ENCODE measurements at places on chromosomes 1 and 21.

DNA sequence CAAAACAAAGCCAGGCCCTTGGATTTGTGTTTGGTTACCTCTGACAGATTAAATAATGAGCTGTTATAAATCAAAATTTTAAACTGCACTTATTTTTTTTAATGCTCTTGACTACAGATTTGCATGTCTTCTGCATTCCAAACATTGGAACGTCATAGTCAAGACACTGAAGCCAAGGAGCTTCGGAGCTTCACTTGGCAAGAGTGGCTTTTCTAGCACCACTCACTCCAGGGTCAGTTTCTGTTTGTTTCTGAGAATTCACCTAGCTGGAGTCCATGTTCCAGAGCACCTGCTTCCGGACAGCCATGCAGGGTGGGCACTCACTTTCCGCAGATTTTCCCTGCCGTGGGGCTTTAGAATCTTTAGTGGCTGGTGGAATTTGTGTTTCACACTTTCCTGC, 202.9 kb downstream of the ZP4 start:
- no peak for DNase-seq

DNA sequence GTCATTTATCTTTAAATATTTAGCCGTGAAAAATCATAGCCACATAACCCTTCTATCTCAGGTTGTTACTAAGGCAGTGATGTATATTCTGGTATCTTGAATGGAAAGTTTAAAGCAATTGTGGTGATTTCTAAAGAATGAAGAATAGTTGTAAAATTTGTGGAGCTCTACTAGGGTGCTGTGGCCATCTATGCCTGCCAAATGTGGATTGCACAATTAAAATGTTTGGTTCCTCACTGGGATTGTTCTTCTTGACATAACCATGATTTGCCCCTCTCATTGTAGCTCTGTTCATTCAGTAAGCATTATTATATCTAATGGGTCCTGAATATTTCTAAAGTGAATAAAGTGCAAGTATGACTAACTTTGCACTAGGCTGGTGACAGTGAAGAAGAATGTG, 50.1 kb downstream of the AK4 start:
- DNase-seq = no peak

DNA sequence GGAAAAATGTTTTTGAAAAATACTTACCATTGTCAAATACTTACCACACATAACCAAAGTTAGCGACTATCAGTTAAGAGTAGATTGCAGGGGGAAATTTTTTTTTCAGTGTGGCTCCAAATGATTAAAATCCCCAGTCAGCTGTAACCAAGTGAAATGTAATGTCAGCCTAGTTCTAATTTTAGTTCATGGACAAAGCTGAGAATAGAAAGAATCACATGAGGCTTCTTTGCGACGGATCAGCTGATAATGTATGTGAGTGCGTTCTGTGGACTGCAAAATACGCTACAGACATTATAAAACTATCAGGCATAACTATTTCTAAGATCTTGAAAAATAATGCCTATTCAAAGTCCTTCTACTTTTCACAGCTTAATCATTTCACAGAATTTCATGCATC, at the start of gene LRRC39:
LRRC39 (minus strand) TSS at position 166 of the 400 bp plus-strand sequence. CDS start 9,740 bp downstream, outside the sequence.
- DNase-seq = no peak

DNA sequence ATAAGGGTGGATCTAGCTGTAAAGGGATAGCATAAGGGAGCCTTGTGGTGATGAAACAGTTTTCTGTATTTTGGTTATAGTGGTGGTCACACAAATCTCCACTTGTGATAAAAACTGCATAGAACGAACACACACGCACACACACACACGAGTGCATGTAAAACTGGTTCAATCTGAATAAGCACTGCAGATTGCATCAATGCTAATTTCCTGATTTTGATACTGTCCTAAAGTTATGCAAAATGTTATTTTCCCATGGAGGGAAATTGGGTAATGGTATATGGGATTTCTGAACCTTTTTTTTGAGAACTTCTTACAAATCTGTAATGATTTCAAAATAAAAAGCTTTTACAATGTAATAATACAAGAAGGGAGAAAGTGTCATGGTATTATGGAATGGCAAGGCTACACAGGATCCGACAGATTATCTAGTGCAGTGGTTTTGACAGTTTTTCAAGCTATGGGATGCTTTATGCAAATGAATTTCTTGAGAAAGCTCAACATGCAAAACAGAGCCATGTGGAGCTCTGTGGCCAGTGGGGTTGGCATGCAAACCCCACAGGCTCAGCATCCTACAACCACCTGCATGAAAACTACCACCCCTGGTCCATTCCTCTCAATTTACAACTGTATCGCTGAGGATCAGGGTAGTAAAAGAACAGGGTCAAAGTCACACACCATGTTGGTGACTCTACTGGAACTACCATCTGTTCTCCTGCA, 18.8 kb downstream of the SLC41A1 start:
- DNase-seq = no peak

DNA sequence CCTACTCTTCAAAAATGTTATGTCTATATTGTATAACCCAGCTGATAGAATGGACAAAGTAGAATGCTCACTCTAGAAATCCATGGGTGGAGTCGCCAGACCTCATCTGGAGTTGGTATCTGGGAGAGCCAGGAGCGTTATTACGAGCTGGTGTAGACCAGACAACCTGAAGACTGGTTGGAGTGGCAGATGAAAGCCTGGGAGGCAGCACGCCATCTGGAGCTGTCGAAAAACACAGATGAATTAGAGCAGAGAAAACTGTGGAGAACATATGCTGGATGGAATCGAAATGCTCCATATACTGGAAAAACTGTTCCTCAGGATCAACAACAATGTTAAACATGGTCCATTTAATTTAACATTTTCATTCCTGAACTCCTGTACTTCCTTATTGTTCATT, 333.6 kb downstream of the KCTD3 start:
- peak; percentile 93 for DNase-seq

DNA sequence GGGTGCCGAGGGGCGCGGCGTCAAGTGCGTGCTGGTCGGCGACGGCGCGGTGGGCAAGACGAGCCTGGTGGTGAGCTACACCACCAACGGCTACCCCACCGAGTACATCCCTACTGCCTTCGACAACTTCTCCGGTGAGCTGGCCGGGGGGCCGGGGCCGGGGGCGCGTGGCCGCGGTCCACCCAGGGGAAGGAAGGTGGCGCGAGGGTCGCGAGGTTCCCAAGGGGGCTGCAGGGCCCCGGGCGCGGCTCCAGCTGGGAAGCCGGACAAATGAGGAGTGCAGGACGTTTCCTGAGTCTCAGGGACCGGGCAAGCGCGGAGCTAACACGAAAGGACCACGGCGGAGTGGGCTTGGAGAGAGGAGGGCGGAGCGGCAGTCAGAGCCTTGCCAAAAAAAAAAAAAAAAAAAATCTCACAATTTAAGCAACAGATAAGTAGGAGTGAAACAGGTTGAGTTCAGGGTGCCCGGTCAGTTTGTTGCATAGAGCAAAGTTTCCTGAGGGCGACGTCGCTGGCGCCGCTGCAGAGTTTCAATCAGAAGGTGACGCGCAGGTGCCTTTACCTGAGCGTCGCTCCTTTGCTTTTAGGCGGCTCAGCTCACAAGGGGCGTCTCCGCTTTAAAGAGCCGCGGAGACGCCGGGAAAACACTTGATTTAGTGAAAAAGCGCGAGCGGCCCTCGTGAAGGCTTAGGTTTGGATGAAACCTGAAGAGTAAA, 750 bp downstream of the RHOU start:
- peak; percentile 50 for DNase-seq

DNA sequence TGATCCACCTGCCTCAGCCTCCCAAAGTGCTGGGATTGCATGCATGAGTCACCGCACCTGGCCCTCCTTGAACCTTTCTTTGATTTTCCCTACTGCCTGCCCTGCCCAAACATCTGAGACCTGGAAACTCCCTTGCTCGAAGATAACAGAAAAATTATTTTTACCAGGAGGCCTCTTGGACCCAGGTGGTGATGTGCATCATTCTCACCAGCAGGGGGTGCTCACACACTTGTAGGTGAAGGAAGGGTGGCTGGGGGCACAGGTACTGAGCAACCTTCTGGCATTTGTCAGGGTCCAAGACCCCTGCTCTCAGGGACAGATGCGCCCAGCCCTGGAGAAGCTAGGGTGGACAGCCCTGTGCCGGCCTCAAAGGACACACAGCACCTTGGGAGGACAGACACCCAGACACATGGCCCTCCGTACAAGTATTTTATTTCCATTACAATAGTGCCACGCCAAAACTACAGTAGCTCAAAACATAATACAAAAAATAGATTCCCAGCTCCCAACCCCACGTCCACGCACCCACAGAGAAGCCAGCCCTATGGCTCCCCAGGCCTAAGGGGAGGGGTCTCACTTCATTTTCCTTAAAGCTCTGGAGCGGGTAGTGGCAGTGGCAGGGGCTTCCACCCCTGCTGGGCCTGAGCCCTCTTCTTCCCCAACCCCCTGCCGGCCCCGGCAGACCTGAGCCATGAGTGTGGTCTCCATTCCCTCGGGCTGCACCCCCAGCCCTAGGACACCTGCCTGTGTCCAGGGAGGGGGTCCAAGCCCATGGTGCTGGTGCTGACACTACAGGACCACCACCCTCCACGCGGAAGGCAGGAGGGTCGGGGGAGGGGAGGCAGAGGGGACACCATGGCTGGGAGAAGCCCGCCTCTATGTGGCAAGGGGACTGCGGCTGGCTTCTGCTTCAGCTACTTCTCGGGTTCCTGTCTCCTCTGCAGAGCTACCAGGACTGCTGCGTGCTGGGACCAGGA, 40.4 kb upstream of the EIF4G3 start:
- no peak for DNase-seq

DNA sequence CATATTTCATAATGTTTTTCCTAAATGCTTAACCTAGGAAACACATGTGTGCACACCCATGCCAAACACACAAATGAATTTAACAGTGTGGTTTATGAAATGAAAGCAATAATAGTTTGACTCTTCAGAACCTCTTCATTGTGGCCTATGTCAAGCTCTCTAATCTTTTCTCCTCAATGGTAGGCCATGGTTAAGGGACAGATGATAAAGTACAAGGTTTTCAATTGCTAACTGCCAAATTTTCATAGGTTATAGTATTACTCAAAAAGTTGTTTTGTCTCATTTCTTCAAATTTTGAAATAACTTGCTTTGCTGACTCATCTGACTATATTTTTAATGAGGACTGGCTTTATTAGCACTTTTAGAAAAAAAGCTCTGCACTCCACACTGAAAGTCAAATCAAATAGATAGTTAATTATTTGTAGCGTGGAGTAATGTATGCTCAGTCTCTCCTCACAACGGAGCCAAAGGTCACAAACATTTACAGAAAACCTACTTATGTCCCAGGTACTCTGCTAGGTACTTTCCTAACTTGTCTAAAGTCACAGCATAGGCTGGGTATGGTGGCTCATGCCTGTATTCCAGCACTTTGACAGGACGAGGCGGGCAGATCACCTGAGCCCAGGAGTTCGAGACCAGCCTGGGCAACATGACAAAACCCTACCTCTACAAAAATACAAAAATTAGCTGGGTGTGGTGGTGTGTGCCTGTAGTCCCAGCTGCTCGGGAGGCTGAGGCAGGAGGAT, 3.0 kb upstream of the ADCY10 start:
- DNase-seq = no peak

DNA sequence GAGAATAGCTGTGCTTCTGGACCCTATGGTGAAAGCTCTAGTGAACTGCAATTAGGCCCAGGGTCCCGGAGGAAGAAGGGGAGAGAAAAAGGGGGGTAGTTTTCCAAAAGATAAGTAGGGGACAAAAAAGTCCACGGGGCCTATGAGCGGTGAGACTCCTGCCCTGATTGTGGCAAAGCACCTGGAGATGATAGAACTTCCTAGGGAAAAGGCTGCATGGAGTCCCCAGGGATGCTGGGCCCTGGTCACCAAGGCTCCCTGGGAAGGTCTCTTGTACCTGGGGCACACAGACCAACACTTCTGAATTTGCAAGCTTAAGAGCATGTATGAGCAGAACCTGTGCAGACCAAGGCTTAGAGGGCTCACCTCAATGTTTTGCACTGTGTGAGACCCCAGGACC, 5.4 kb upstream of the SHISA4 start:
- no peak for DNase-seq

DNA sequence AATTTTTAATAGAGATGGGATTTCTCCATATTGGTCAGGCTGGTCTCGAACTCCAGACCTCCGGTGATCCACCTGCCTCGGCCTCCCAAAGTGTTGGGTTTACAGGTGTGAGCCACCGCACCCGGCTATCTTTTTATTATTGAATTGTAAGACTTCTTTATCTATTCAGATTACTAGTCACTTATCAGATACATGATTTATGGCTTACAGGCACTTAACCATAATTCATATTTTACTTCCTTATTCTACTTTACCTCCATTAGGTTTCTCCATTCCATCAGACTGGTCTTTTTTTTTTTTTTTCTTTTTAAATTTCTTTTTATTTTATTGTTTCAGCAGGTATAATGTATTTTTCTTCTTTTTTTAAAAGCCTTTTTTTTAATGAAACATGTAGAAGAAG, 4.4 kb downstream of the TMEM183A start:
- no peak for DNase-seq

DNA sequence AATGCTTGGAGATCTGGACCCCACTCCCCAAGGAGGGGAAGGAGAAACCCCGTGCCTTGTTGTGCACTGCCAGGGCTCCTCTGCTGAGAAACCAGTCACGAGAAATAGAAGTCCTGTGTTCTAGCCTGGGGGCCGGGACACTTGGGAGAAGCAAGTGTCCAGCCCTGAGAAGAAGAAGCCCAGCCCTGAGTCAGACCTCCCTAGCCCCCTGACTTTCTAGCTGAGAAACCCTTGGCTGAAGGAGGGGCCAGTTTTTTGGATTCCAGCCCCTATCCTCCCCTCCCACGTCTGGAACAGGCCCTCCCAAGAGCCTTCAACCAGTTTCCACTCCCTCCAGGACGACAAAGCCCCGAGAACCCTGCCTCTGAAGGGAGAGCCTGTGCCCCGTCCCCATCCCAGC, 100.5 kb downstream of the NAV1 start:
- no peak for DNase-seq

DNA sequence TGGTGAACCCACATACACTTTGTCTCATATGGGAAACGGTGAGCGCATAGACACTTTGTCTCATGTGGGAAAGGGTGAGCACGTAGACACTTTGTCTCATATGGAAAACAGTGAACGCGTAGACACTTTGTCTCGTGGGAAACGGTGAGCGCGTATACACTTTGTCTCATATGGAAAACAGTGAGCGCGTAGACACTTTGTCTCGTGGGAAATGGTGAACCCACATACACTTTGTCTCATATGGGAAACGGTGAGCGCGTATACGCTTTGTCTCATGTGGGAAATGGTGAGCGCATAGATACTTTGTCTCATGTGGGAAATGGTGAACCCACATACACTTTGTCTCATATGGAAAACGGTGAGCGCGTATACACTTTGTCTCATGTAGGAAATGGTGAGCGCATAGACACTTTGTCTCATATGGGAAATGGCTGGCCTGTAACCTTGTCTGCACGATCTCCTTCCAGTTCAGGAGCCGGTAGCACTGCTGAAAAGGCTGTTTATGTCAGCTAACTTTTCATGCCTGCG, 50.7 kb upstream of the TRAPPC10 start:
- no peak for DNase-seq

GRCh38 chr1:113439277-113439670, 49.0 kb downstream of the MAGI3 start:
- DNase-seq = no peak

- peak; percentile 14 for DNase-seq
Observed at GRCh38 chr1:101276818-101277217, 40.0 kb downstream of the S1PR1 start.

GRCh38 chr1:118934706-118935105, 53.4 kb downstream of the TBX15 start:
- no peak for DNase-seq

All from NCI-H2171 treated with DMSO at 0.1 percent for 48 hours (cell line).